ENCODE measurements at places on chromosomes 11 and 22.

- no peak for DNase-seq
Measured at GRCh38 chr11:73013021-73013420, 129.1 kb downstream of the FCHSD2 start.

GRCh38 chr11:114258696-114259095 is 37.5 kb upstream of the NNMT start:
- DNase-seq = no peak

DNA sequence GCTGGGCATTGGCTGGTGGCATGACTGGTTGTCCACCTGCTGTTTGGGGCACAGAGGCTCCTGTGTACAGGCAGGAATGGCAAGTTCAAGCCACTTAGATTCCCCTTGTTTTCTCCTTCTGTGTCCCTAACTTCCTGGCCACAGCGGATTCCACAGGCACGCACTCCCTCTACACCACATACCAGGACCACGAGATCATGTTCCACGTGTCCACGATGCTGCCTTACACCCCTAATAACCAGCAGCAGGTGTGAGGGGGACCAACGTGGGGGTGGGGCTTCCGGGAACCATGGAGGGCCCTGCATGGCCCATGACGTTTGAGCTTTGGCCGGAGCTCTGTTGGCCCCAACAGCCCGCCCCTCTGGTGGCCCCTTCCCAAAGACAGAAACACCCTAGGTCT is 7.8 kb downstream of the SIPA1 start:
- DNase-seq = no peak

DNA sequence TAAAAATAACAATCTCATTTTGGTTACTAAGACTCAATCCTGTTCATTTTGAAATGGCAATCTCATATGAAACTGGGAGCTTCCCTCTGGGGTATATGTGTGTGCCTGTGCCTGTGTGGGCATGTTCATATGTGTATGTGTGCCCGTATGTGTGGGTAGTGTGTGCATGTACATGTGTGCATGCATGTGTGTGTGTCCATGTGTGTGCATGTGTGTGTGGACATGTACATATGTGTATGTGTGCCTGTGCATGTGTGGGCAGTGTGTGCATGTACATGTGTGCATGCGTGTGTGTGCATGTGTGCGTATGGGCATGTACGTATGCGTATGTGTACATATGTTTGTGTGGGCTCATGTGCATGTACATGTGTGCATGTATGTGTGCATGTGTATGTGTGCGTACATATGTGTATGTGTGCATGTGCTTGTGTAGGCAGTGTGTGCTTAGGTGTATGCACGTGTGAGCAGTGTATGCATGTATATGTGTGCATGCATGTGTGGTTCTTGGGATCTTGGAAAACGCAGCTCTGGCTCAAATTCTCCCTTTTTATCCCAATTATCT is 24.5 kb upstream of the CACNG2 start:
- no peak for DNase-seq

GRCh38 chr22:19892257-19892879 is 37.7 kb upstream of the GNB1L start:
- no peak for DNase-seq

DNA sequence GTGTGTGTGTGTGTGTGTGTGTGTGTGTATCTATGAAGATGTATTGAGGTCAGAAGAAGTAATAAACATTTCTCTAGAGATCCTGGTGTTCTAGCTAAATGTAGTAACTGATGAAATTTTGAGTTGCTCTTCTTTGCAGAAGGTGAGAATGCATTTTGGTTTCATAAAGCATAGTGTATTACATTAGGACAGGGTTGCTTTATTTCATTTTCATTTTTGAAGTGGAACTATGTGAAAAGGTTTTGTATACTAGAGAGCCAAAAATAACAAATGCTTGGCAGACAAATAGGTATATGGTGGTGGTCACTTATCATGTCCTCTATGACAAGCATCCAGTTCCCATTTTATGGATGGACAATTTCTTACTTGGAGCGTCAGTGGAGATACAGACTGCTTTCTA is 99.0 kb downstream of the CASP12 start:
- no peak for DNase-seq

DNA sequence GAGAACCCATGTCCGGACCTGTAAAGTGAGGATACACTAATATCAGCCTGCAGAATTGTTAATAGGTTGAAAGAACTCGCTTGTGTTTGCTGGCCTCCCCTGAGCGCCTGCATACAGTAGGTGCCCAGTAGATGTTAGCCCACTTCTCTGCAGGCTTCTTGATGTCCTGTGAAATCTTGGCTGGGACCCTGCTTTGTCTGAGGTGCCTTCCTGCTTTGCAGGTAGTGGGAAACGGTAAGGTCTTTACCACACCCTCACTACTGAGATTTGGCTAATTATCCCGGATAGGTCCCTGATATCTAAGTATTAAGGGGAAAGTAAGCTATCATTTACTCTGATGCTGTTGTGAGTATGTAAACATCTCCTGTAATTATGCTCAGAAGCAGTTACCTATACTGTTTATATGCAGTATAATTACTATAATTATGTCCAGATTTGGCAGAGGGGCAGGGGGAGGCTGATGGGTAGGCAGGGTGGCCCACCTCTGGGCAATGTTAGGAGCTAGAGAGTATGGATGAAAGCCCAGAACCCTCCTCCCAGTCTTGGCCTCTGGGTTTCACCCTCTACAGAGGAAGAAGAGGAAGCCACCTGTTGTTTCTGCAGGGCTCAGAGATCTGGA is 1.2 kb upstream of the ARRB1 start:
- no peak for DNase-seq

DNA sequence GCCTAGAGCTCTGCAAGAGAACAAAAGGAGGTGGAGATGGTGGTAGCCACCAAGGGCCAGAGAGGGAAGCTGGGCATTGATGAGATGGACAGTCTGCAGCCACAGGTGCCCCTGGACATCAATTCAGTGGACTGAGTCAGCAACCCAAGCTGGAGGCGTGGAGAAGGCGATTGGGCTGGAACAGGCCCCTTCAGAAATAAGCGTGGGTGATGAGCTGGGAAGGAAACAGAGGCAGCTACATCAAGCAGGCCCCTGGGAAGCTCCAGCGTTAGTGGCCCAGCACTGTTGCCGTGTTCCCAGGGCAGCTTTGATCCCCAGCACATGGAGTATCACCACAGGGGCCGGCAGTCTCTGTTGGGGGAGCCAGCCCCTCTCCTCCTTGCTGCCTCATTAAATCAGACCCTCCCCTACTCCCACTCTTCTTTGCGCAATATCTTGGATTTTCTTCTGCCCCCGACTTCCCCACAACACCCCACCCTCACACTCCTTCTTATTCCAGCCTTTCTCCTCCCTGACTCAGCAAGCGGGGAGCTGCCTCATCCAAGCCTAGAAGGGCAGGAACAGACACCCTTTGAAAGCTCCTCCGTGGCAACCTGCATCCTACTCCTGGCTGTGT is 31.7 kb upstream of the OAF start:
- DNase-seq = no peak

- peak; percentile 34 for DNase-seq
Measured at GRCh38 chr11:29260939-29261705, 755.7 kb downstream of the KCNA4 start.

GRCh38 chr11:111540114-111540936 is at the start of gene LAYN:
TSS of gene LAYN (plus strand) at chr11:111540720. CDS start at chr11:111540844, 124 bp downstream.
- DNase-seq = no peak

DNA sequence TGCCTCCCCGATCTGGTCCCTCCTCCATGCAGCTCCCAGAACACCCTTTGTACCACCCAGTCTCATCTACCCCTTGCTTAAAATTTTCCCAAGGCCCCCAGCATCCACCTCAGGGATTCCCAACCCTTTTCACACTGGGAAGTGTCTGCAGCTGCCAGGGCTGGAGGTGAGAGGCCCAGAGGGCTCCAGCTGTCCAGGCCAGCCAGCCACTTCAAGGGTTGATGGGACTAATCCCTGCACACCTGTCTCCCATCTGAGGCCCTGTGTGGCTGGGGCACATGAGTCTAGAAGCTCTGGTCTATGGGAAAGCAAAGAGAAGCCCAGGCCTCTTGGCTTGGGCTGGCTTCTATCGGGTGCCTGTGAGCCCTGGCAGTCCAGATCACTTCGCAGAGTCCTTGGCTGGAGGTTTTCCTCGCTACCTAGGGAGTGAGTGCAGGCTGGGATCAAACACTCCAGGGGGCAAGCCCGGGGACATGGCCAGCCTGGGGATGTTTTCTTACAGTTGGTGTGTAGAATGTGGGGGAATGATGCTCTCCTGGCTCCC is 41.1 kb upstream of the TPBGL start:
- DNase-seq = no peak

DNA sequence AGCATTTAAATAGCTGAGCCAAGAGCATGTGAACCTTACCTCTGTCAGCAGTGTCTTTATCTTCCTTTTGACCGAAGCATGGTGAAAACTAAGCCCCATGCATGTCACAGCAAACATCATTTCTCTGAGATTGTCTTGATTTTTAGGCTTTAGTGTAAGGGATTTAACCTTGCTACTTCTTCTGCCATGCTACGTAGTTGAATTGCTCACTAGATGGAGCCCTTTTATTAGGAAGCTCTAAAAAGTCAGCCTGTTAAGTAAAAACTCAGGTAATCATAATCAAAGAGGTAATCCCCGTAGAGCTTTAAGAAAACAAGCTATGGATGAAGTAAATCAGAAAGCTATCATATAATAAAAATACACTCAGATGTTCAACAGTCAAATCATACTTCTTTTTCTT is 149.5 kb downstream of the PGR start:
- DNase-seq = peak; percentile 22

- no peak for DNase-seq
Measured at GRCh38 chr11:129320494-129320893, 55.2 kb upstream of the BARX2 start.

DNA sequence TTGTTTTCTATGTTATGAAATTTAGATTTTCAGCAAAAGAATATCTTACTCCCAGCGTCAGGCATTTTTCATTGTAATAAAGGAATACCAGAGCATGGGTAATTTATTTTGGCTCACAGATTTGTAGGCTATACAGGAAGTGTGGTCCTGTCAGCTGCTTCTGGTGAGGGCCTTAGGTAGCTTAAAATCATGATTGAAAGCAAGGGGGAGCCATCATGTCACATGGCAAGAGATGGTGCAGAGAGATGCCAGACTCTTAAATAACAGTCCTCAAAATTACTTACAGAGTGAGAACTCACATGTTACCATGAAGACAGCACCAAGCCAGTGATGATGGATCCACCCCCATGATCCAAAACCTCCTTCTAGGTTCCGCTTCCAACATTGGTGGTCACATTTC is 825.0 kb upstream of the CHORDC1 start:
- DNase-seq = no peak

DNA sequence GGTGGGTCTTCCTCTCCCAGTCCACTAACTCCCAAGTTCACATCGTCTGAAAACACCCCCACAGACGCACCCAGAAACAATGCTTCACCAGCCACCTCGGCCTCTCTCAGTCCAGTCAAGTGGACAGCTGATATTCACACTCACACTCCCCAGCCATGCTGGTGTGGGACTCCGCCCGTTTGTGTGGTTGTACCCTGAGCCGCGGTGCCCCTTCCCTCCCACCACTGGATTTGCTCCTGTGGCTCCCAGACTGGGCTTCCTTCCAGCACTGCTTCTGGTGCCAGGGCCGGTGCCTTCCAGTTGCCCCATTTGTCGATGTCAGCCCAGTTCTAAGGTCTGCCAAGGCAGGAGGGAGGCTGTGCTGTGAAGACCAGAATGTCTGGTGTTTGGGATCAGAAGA is 37.9 kb upstream of the PLET1 start:
- no peak for DNase-seq

- no peak for DNase-seq
Measured at GRCh38 chr11:73856031-73856567, 20.5 kb downstream of the COA4 start.

DNA sequence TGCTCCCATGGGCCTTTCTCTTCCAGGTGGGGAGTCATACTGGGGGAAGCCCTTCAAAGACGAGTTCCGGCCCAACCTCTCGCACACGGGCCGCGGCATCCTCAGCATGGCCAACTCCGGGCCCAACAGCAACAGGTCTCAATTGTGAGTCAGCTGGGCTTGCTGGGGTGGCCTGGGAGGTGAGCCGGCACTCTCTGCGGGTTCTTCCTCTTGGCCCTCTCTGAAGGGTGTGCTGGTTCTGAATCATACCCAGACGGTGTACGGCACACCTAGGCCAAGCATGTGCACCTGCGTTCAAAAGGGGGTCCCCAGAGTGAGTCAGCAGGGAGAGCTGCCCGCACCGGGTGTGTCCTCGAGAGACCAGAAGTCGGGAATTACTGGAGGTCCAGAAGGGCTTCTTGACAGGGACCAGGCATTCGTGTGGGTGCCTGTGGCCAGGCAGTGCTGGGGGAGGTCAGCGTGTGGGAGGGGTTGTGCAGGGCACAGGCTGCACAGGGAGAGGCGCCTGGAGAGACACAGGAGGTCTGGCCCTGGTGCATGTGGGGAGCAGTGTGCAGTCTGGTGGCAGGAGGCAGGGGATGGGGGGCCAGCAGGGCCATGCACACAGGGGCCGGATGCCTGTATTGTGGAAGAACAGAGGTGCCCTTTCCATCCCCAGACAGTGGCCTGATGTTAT is 23.0 kb downstream of the PPIL2 start:
- no peak for DNase-seq
